ENCODE measurements at places on chromosomes 4 and X. TPM values are rescaled to one million over a fixed set of nuclear protein-coding genes. Genes with fewer than 3 reads are reported as not detected.

GRCh38 chr4:134546279-134546678 lies 344.7 kb upstream of the PABPC4L start:
- no peak for DNase-seq

GRCh38 chr4:117434424-117434823 lies 349.0 kb upstream of the TRAM1L1 start:
- DNase-seq: no peak

LIN54 gene
- 6.2 TPM for total RNA-seq

DNA sequence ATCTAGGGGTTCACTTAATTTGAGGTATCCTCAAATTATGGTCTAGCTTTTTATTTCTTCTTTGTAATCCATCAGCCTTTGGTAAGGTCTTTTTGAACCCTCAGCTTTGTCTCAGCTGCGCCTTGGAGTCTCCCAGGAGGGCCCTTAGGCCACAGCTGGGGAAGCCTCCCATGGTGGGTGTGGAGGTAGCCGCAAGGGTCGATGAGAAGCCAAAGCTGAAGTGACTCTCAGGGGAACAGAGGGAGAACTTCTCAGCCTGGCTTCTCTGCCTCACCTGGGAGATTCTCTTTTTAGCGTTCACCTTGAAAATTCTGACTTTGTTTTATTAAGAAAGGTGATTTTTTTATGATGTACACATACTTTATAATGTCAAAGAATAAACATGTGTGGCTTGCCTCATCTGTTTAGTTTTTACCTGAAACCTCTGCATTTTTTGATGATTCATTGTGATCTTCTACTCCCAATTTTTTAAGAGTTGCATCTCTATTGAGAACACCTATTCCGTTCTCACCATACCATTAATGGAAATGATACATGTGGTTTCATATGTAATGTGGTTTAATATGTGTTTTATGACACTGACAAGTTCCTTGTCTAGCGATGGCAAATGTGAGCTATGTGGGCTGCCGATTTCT lies 25.6 kb upstream of the SLC25A4 start:
- no peak for DNase-seq

GSX2 gene
- not detected for total RNA-seq

DNA sequence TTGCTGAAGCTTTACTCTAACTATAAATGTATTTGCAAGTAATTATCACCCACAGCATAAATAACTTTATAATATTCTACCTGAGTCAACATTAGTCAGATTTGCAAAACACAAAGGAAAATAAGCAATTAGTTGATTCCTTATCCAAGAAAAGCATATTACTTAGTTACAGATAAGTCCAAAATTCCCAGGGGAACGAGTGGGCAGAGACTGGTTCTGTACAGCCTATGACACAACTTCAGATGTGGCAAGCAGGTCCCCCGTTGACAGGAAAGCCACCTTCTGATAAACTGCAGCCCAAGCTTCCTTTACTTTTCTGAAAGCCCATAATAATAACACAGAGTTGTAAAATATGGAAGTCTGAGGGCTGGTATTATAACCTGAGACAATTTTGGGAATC lies 62.4 kb upstream of the NDP start:
- DNase-seq: no peak

DNA sequence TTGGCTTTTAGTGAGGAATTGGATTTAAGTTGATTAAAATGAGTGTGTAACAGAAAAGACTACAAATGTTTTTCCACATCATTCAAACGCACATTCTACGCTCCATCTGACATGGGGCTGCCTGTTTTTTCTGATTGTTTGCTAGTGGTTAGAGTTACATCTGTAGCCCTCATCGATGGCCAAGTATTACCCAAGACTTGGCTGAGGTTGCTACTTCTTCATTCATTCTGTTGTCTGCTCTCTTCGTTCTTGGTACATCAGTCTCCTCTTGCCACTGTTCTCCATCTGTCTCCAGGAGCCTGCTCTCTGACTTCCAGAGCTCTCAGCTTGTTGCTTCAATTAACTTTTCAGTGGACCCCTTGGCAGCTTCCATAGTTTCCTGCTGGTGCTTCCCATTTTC lies 1844.6 kb upstream of the TENM3 start:
- no peak for DNase-seq

CNKSR2 gene
- 0.53 TPM for total RNA-seq

CENPE gene
- total RNA-seq: not detected

DAPP1 gene
- total RNA-seq: not detected

ARAF gene
- total RNA-seq: 56.1 TPM

SULT1B1 gene
- 0.96 TPM for total RNA-seq

GRCh38 chr4:85221606-85222005 lies 253.3 kb upstream of the ARHGAP24 start:
- no peak for DNase-seq

- no peak for DNase-seq
Measured at GRCh38 chr4:158783785-158784184, 15.0 kb downstream of the FNIP2 start.

ADH7 gene
- not detected for total RNA-seq

- no peak for DNase-seq
Measured at GRCh38 chr4:151117371-151117962, 18.0 kb downstream of the RPS3A start.

XAGE3 gene
- not detected for total RNA-seq

- DNase-seq: no peak
Measured at GRCh38 chrX:147978931-147979330, 2.2 kb upstream of the FMR1NB start.

DNA sequence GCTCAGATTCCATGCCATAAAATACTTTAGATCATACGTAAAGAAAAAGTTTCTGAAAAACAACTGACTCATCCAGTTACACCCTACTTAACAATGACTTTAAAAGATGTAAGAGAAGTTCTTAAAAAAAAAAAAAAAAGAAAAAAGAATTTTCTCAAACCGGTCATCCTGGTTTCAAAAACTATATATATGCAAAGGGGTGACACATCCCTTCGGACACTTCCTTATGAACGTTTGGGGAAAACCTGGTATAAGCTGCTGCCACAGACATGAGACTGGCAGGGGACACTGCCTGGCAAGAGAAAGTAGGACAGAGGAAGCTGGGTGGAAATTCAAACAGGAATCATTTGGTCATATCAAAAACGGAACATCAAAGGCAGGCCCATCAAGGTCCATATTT lies 81.2 kb upstream of the PRSS48 start:
- DNase-seq: no peak

PNMA6A gene
- 0.32 TPM for total RNA-seq

MEPE gene
- total RNA-seq: not detected

DNA sequence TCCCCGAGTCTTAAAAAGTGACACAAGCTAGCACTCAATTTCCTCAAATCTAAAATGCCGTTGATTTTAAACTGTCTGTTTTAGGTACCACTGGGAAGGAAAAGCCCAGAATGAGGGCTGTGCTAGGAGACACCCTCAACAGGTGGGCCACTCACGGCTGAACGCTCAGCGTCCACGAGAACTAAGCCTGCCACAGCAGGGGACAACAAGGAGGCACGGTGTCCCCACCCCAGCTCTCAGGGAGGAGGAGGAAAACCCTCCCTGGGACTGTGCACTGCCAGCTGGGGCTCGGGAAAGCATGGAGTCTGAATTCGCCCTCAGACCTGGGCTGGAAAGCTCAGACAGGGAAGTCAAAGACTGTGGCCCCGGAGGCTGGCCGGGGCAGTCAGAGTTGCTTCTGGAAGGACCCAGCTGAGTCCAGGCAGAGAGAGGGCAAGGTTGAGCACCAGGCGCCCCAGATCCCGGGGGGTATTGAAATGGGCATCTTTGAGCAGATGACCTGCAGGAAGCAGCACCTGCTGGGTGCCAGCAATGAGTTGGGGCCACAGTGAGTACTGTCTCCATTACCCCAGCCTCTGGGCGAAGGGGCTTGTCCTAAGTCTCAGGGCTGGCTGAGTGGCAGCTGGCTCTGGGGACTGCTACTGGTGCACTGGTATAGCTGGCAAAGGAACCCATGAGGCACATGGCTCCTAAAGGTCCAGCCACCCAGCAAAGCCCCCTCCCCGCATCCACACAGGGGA lies 769 bp upstream of the CPZ start:
- no peak for DNase-seq

GRCh38 chr4:141713771-141714445 lies 77.5 kb downstream of the IL15 start:
- DNase-seq: no peak

SPANXD gene
- not detected for total RNA-seq

DNA sequence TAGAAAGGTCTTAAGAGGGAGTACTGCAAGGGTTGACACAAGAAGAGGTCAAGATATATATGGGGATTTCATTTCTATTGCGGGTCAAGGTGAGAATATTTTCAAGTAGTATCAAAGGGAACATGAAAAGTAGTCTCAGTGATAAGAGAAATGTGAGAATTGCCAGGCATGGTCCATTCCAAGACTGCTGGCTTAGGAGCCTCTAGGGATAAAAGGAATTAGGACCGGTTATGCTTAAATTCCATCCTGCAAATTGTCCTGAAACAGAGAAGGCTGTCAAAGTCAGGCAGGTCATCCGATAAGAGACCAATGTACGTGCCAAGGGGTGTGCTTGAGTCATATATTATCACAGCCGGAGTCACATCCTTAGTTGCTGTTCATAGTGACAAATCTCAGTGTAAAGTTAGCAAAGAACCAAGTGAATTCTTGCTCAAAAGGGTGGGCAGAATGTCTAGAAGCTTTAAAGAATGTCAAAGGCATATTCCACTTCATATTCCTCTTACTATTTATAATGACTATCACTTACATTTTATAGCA lies 133.6 kb downstream of the CBLL2 start:
- no peak for DNase-seq

GRCh38 chrX:153598541-153599191 lies at the start of gene CCNQ:
TSS of gene CCNQ (minus strand) at chrX:153599139. CDS start at chrX:153599073, 66 bp downstream.
- no peak for DNase-seq

NPY2R gene
- total RNA-seq: not detected

GRCh38 chr4:61783050-61783449 lies 582.9 kb downstream of the ADGRL3 start:
- no peak for DNase-seq

DNA sequence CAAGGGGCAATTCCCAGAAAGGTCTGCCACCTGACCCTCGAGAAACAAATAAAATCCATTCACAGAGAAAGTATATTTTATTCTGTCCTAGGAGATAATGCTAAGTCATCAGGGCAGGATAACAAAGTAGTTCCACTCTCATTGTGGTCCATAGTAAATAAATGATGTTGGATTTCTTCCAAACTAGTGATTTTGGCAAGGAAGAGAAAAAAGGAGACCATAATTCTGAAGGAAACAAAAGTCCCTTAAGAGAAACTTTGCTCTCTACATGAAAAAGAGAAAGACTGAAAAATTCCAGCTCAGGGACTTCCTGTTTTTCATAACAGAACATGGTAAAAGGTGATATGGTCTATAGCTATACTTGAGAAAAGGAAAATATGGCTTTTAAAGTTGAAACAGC lies 71.5 kb upstream of the DDX60 start:
- DNase-seq: no peak

DNA sequence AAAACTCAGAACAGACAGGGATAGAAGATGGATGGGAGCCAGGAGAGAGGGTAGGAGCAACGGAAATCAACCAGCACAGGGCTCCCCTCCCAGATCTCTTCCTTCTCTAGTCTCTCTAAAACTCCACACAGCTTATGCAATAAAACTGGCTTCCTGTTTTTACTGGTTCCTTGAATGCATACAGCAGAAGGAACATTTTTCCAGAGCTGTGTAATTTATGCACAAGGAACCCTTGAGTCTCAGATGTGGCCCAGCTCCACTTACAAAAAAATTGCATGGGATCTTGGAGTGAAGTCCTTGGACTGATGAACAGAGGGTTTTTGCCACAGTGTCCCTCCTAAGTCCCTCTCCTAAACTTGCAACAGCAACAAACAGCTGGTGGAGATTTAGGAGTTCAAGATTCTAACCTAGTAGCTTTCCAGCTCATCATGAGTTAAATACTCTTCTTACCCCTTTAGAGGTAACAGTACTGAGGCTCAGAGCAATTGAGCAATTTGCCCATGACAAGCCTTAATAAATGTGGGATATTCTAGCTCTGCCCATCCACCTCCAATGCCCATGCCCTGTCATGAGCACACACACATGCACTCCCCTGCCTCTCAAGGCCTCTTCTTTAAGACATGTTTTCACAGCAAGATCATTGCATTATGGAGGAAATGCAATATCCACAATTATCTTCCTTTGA lies 18.4 kb upstream of the CC2D2A start:
- no peak for DNase-seq

Measured in ascending aorta (tissue), 2 donors.